Mesothelial cell of epicardium (in vitro differentiated cells): ENCODE measurements at places on chromosomes 1 and 21. TPM values are rescaled to one million over a fixed set of nuclear protein-coding genes. Genes with fewer than 3 reads are reported as not detected.

Gene RSPO1
- 0.20 to 0.51 TPM (median 0.43 TPM) in 3 replicates for total RNA-seq

Gene SLAMF7
- not detected in 3 replicates for total RNA-seq

Gene RIMS3
- total RNA-seq = 12.5 to 13.0 TPM (median 12.9 TPM) in 3 replicates

Gene CFHR1
- 0.45 TPM in 1 of 3 replicates, not detected in the others for total RNA-seq

Gene TLCD4
- 5.1 to 6.2 TPM (median 5.6 TPM) in 3 replicates for total RNA-seq

Gene CA6
- not detected in 3 replicates for total RNA-seq

Gene GBP6
- 0.07 to 0.13 TPM (median 0.09 TPM) in 3 replicates for total RNA-seq

GRCh38 chr1:38941093-38941492, 537 bp downstream of the RHBDL2 start:
- no peaks in the 10 kb centered on the region for H3K36me3 ChIP-seq
- H3K4me3 ChIP-seq = no peak overlapping the region
- H3K27me3 ChIP-seq = no peaks in the 10 kb centered on the region
- no peaks in the 10 kb centered on the region for H3K4me1 ChIP-seq

- H3K4me1 ChIP-seq = peaks cover 54% of the 10 kb centered on the region
- H3K36me3 ChIP-seq = peaks cover 3% of the 10 kb centered on the region
- no peak for DNase-seq
- H3K27me3 ChIP-seq = peaks cover 17% of the 10 kb centered on the region
- no peak overlapping the region for H3K4me3 ChIP-seq
- peak overlapping the region; percentile 98 for H3K27ac ChIP-seq
These were observed 4.1 kb downstream of the CGN start for GRCh38 chr1:151515265-151515664.

DNA sequence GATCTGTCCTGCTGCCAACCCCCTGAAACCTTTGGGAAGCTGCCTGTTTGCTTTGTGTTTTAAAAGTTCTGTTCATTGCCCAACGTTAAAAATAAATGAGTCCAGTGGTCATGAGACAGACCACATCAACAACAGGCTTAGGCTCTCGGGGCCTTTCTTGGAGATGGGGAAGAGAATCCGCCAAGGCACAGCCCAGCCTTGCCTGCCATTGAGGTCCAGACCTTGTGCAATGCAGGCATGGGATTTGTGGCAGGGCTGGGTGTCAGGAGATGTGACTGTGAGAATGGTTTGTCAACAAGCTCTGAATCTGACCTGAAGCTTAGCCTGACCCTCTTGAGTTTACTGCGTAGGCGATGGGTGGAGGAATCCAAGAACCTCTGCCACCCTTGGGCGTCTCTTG, 4.2 kb downstream of the SPSB1 start:
- H3K4me1 ChIP-seq = peaks cover 13% of the 10 kb centered on the region
- H3K36me3 ChIP-seq = peaks cover 4% of the 10 kb centered on the region
- no peak overlapping the region for H3K27ac ChIP-seq
- H3K27me3 ChIP-seq = no peaks in the 10 kb centered on the region

DNA sequence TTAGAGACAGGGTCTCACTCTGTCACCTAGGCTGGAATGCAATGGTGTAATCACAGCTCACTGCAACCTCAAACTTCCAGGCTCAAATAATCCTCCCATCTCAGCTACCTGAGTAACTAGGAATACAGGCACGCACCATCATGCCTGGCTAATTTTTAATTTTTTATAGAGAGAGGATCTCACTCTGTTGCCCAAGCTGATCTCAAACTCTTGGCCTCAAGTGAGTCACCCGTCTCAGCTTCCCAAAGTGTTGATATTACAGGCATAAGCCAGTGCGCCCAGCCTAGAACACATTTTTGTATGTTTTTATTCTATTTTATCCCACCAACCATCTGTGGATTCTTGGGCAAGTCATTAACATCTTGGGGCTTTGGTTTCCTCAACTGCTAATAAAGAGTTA, 100.5 kb downstream of the AK5 start:
- no peak overlapping the region for H3K4me3 ChIP-seq
- peaks cover 23% of the 10 kb centered on the region for H3K4me1 ChIP-seq
- H3K27me3 ChIP-seq = peaks cover 2% of the 10 kb centered on the region
- H3K27ac ChIP-seq = no peak overlapping the region

DNA sequence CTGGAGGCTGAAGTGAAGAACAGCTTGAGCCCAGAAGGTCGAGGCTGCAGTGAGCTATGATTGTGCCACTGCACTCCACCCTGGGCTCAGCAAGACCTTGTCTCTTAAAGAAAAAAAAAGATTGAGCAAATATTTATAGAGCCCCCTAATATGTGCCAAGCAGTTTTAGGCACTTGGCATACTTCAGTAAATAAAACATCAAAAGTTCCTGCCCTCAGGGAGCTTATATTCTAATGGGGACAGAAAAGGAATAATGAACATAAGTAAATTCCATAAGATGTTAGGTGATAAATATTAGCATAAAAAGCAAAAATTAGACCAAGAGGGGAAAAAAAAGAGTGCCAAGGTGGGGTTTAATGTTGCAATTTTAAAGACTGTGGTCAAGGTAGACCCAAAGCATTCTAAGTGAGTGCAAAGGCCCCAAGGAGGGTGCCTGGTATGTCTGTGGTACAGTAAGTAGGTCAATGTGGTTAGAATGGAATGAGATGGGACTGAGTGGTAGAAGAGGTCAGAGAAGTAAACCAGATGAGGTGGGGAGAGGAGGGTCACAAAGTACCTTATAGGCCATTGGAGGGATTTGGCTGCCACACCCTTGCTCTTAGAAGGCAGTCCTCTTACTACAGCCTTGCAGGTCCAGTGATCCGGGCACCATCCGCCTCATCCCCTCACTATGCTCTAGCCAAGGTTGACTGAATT, 2.2 kb upstream of the TOE1 start:
- H3K4me3 ChIP-seq = peak overlapping the region; percentile 23
- peaks cover 22% of the 10 kb centered on the region for H3K4me1 ChIP-seq
- H3K27me3 ChIP-seq = no peaks in the 10 kb centered on the region

DNA sequence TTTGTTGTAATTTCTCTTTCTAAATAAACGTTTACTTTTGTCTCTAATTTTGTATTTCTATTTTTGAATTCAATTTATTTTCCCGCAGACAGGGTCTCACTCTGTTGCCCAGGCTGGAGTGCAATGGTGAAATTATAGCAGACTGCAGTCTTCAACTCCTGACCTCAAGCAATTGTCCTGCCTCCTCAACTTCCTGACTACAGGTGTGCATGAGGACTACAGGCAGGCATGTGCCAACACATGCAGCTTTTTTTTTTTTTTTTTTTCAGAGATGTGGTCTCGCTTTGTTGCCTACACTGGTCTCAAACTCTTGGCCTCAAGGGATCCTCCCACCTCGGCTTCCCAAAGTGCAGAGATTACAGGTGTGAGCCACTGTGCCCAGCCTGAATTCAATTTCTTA, 36.7 kb upstream of the IL20 start:
- no peak for DNase-seq
- H3K36me3 ChIP-seq = no peaks in the 10 kb centered on the region
- H3K27me3 ChIP-seq = peaks cover 6% of the 10 kb centered on the region
- H3K27ac ChIP-seq = no peak overlapping the region
- peaks cover 13% of the 10 kb centered on the region for H3K4me1 ChIP-seq
- no peak overlapping the region for H3K4me3 ChIP-seq

DNA sequence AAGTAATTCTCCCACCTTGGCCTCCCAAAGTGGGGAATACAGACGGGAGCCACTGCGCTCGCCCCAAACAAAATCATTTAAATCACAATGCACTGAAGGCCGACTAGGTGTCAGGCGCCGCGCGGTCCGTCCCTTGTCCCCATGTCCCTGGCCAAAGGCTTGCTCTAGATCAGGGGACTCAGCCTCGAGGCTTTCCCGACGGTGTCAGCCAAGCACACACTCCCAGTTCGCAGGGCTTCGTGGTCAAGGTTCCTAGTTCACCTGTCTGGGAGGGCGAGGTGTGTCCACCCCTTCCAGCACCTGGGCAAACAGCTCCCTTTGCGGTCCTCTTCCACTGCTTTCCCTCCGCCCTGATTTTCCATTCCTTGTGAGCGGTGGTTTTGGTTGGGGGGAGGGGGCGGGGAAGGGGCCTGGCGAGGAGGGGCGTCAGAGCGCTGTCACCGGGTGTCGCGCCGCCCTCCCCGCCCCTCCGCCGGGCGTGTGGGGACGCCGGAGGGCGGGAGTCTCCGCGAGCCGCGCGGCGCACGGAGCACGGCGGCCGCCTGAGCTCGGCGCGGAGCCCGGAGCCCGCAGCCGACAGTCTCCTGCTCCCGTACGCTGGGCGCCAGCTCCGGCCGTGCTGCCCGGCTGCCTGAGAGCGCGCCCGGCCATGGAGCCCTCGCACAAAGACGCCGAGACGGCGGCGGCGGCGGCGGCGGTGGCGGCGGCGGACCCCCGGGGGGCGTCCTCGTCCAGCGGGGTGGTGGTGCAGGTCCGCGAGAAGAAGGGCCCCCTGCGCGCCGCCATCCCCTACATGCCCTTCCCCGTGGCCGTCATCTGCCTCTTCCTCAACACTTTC, at the start of gene STUM:
Gene STUM (plus strand): TSS at position 509 of the 838 bp plus-strand sequence. CDS start 141 bp downstream, at position 650.
- DNase-seq = no peak
- H3K4me1 ChIP-seq = peaks cover 27% of the 10 kb centered on the region
- peak within 1 kb of the TSS; percentile 64 for H3K4me3 ChIP-seq
- peaks cover 71% of the 10 kb centered on the region for H3K27me3 ChIP-seq

- H3K27me3 ChIP-seq = peaks cover 4% of the 10 kb centered on the region
- peaks cover 25% of the 10 kb centered on the region for H3K4me1 ChIP-seq
- peak overlapping the region; percentile 96 for H3K4me3 ChIP-seq
- no peak for DNase-seq
- H3K27ac ChIP-seq = peak overlapping the region; percentile 100
- H3K36me3 ChIP-seq = no peaks in the 10 kb centered on the region
These were observed 2.8 kb upstream of the SRRM1 start for GRCh38 chr1:24640288-24640687.

DNA sequence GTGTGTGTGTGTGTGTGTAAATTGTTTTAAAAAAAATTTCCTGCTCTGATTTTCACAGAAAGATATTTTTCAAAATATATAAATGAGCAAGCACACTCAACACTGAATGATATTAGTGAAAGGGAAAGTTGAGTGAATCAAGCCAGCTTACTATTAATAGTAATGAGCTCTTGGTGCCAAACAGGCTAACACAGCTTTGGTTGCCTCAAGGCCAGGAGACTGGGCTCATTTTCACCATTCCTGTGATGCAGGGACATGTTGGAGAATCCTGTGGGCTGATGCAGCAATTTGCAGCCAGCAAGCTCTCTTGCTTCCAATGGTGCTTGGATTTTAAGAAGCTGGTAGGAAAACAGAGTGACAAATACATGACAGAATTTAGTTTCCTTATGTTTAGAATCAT, 30.2 kb downstream of the PLA2G4A start:
- H3K27ac ChIP-seq = no peak overlapping the region
- no peaks in the 10 kb centered on the region for H3K4me1 ChIP-seq
- H3K36me3 ChIP-seq = peaks cover 20% of the 10 kb centered on the region
- no peak overlapping the region for H3K4me3 ChIP-seq
- no peak for DNase-seq
- no peaks in the 10 kb centered on the region for H3K27me3 ChIP-seq

- DNase-seq = peak; percentile 42
- H3K4me3 ChIP-seq = peak overlapping the region; percentile 56
- H3K27ac ChIP-seq = no peak overlapping the region
These were observed 8.8 kb upstream of the CEP85 start for GRCh38 chr1:26225033-26225831.

DNA sequence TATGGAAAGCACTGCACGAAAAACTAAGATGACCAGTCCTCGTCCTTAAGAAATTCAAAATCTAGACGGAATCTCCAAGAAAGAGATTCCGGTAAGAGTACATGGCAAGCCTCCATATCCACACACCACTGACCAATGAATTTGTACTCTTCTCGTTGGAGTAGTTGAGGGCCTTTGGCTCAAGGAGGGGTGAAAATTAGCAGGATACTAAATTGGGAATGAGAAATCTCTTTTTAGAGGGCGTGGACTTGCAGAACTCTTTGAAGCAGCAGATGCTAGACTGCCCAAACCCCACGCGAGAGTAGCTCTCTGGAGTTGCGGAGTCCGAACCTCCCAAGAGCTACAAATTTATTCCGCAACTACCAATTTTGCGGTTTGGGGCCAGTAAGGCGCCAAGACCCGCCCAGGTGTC, 872 bp upstream of the PPP2R5A start:
- no peak for DNase-seq
- peaks cover 18% of the 10 kb centered on the region for H3K4me1 ChIP-seq
- peak overlapping the region; percentile 88 for H3K4me3 ChIP-seq
- H3K27me3 ChIP-seq = no peaks in the 10 kb centered on the region
- H3K36me3 ChIP-seq = no peaks in the 10 kb centered on the region

DNA sequence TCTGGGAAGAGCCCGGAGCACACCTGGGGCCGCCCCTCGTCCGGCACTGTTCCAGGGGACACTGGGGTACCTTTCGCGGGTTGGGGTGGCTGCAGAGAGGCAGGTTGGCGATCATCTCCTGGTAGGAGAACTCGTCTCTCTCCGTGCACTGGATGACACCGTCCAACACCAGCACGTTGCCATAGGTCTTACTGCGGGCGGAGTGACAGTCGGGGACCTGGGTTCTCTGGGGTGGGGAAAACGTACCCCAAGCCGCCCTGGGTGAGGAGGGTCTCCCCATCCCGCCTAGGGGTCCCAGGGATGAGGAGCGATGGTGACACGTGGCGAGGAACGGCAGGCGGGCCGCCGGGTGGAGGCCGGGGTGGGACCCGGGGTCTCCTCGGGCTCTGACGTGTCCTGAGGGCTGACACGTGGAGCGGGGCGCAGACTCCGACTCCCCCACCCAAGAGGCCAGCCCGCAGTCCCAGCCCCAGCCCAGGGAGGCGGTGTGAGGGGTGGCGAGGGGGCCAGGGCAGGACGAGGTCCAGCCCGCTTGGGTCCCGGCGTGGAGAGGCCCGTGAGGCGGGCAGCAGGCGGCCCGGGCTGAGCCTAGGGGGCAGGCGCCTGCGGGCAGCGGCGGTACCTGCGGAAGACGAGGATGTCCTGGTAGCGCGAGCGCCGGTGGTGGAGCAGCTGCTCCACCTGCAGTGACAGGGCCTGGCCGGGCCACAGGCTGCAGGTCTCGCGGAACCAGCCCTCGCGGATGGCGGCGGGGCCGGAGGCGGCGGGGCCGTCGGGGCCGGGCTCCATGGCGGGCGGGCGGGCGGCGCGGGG, 457 bp downstream of the SRM start:
- H3K27ac ChIP-seq = peak overlapping the region; percentile 85
- H3K4me3 ChIP-seq = peak overlapping the region; percentile 93
- no peaks in the 10 kb centered on the region for H3K27me3 ChIP-seq
- peaks cover 3% of the 10 kb centered on the region for H3K36me3 ChIP-seq

GRCh38 chr1:52203935-52204625, 62.2 kb downstream of the ZFYVE9 start:
- H3K27ac ChIP-seq = peak overlapping the region; percentile 75
- no peak overlapping the region for H3K4me3 ChIP-seq
- H3K36me3 ChIP-seq = peaks cover 16% of the 10 kb centered on the region
- DNase-seq = no peak

- DNase-seq = no peak
- peaks cover 52% of the 10 kb centered on the region for H3K4me1 ChIP-seq
- peak overlapping the region; percentile 93 for H3K27ac ChIP-seq
These were observed 113.0 kb downstream of the OSBPL9 start for GRCh38 chr1:51729824-51730301.

- H3K36me3 ChIP-seq = no peaks in the 10 kb centered on the region
- H3K27ac ChIP-seq = no peak overlapping the region
- no peaks in the 10 kb centered on the region for H3K27me3 ChIP-seq
- H3K4me1 ChIP-seq = no peaks in the 10 kb centered on the region
- DNase-seq = no peak
- H3K4me3 ChIP-seq = no peak overlapping the region
These were observed 547.9 kb upstream of the ZP4 start for GRCh38 chr1:238438311-238439270.
